Upper lobe of left lung (tissue), 6 donors: ENCODE measurements at places on chromosomes 4 and X. TPM values are rescaled to one million over a fixed set of nuclear protein-coding genes. Genes with fewer than 3 reads are reported as not detected.

GRCh38 chrX:111868726-111869638 lies 7.0 kb upstream of the TRPC5OS start:
- DNase-seq = no peak

- DNase-seq = no peak
These were observed 183.1 kb upstream of the ARX start for GRCh38 chrX:25198891-25199290.

The PLAC1 gene
- total RNA-seq = not detected

The TCP11X2 gene
- total RNA-seq = 0.39 TPM

- DNase-seq = no peak
These were observed 54.7 kb downstream of the SLITRK4 start for GRCh38 chrX:143581240-143581639.

The SPP1 gene
- 4.6 TPM for total RNA-seq

The TEX11 gene
- not detected for total RNA-seq

- no peak for DNase-seq
These were observed 15.8 kb downstream of the RBM10 start for GRCh38 chrX:47160781-47161180.

DNA sequence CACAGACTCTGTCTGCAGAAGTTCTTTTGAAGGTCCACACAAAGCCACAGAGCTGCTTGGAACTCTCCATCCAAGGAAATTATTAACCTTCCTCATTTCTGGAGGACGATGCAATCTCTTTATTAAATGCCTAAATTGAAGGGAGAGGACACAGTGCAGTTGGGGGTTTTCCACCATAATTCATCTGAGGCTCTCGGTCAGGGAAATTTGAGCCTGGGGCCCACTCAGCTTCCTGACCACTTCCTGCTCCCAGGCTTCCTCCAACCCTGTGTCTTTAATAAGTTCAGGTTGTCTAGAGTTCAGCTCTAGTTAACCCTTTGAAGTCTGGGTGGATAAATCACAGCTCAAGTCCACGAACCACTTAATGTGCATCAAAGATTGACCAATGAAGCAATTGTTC lies 58.5 kb downstream of the PRPS1 start:
- no peak for DNase-seq

- no peak for DNase-seq
These were observed 114.6 kb upstream of the CBR4 start for GRCh38 chr4:169124661-169125060.

- no peak for DNase-seq
These were observed 40.4 kb upstream of the PDHA1 start for GRCh38 chrX:19303256-19303880.

DNA sequence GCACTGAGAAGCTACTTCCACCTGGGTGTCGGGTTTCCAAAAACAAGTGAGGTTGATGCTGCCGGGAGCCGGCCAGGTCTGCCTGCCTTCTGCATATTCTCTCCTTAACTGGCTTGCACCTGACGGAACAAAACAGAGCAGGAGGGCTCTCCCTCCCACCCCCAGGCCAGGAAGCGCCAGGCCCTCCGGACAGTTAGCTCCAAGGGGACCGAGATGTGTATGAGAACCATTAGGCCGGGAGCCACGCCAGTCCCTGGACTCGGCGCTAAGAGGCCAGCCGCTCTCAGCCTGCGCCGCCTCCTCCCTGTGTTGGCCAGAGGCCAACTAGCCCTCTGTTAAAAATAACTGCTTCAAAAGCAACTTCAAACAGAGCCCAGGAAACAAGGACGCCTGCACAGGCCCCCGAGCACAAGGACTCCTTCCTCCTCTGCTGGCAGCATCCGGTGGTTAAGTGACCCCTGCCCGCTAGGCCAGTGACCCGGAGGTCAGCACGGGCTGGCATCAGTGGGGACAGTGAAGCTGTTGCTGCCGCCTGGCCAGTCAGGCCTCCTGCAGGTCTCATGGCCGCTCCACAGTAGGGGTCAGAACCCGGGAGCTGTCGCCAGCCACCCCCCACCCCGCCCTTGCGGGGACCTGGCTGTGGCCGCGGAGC lies 107.9 kb downstream of the ABLIM2 start:
- peak; percentile 87 for DNase-seq

DNA sequence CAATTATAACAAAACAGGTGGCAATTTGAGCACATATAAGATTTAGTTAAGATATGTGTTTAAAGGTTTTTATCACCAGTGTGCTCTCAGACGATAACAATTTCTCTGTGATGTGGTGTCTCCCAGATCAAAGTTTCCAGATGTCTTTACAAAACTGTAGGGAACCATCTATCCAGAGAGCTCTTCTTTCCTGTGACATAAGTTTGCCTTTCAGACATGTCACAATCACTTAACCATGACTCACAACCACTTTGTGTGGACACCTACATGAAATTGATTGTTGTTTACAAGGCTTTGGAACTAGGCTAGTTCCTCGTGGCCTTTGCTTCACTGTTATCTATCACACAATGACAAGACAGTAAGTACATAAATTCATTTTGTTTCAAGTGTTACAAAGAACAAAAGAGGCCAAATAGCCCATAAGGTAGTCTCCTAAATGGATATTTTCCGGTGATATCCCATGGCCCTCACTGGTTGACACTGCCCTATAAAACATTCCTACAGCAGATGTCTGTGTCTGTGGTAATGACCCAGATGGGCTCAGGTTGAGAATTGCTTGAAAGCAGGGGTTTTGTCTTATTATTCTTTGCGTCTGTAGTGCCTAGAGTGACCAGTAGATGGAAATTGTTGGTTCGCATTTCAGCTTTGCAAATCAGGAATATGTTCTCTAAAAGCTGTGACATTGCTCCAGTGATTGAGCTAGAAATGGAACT lies 297.8 kb upstream of the FAM241A start:
- DNase-seq = no peak

- DNase-seq = no peak
These were observed 71.6 kb upstream of the LEF1 start for GRCh38 chr4:108240366-108240765.

DNA sequence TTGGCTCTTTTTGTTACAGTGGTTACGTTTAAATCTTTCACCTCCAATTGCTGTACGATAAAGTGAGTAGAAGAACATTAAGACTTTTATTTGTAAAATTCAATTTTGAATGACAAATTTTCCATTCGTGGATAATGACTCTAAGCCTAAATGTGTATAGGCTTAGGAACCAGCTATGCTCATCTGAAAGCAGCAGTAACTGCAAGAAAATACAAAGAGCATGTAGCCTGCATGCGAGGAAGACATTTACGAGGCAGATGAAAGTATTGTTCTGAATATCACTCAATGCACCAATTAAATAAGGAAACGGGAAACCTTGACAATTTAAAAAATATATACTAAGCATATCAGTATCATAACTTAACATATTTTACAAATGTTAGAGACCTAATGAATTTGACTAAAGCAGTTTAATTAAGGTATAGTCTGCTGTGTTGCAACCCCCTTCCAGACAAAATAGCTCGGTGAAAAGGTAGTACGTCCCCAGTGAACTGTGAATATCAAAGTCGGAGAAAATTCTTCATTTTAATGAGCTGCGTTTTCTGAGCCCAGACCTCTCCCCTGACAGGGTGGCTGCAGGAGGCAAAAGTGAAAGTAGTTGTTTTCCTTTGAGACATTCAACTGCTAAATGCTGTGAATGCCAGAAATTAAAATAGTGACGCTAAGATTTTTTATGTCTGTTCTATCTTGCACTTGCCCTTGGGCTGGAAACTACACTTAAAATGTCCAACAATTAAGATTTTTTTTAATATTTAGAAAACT lies 1236.5 kb upstream of the TENM3 start:
- no peak for DNase-seq
